NCI-H2081 treated with DMSO at 0.1 percent for 48 hours (cell line): ENCODE measurements at places on chromosomes 4 and X.

DNA sequence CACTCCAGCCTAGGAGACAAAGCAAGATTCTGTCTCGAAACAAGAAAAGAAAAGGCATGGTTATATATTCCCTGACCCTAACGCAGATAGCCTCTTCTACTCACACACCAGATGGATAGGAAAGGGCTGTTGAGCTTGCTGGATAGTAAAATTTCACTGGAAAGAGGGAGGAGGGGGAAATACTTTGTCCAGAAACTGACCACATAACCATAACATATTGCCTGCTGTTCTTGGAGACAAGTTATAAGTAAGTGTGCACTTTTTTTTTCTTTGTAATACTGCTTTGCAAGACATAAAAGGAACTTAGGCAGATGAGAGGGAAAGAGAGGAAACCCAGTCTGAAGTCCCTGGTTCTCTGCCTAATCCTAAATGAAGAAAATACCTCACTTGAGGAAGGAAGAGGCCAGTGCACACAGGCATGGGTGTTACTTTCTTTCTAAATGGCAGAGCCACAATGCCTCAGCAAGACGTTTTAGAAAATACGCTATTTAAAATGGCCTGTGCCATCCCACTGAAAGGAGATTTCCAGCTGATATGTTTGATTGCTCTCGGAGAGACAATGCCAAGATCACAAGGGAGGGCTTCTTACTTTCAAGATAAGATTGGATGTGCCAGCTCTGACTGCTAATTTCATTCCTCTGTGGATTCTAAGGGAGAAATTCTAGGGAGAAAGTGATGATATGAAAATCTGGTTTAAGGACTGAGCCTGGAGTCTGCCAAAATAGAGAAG is 140.6 kb downstream of the DCTD start:
- no peak for DNase-seq

DNA sequence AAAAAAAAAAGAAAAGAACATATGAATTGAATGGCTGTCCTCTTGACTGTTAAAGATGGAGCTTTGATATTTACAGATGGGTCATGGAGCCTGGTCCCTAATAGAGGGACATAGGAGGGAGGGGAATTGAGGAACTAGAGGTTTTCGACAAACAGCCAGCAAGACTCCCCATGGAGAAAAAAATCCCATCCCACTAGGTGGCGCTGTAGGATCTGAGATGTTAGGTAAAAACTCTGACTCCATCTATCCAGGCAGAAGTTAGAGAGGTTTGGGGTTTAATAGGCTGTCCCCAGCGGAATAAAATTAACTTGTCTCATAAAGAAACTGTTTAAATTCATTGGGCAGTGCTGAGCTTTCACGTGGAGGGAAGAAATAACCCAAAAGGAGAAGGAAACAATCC is 45.9 kb downstream of the HMGB2 start:
- no peak for DNase-seq

DNA sequence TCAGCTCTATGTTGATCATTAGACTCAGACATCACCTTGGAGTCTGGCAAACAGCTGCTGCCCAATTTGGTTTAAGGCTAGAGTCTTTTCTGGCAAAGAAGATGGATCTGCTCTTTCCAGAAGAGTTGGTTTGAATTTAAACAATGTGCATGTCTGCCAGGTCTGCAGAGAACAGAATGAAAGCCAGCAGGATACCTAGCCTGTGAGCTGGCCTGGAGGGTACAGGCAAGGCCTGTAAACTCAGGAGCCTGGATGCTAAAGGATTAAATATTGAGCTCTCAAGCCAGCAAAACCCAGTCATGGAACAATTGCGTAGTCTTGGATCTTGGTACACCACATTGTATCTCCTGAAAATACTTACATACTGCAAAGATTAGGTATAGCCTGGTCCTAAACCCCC is 15.6 kb upstream of the PDLIM3 start:
- DNase-seq: no peak

- no peak for DNase-seq
Measured at GRCh38 chr4:71907782-71908181, 123.9 kb upstream of the GC start.

GRCh38 chr4:11072999-11073398 is 355.7 kb downstream of the HS3ST1 start:
- DNase-seq: no peak

DNA sequence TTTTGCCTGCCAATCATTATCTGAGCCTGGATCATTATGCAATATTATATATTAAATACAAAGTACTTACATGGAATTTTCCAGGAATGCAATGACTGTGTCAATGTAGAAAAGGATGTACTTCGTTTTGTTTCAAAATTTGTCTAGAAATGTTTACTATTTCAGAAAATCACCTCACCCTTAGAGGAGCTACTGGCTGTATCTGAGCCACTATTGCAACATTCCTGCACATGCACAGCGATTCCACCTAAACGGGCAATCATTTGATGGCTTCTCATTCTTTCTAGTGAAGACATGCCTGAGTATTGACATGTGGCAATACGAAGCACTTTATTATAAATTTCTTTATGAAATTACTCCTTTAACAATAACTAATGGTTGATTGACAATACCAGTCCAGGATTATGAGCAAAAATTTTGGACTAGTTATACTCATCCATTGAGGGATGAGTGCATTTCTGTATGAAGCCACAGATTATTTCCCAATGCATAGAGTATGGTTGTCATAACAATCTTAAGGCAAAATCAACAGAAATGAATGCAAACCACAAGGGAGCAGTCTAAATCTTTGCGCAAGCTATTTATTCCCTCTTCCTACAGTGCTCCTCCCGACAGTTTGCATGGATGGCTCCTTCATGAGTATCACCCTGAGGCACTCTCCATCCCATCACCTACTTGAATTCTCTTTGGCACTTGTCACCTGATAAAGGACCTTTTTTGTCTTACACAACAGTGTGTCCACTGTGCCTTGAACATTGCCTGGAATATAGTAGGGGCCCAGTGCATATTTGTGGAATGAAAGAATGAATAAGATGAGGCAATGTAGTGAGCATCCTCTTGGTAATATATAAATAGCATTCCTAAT is 35.8 kb upstream of the MMAA start:
- DNase-seq: no peak

DNA sequence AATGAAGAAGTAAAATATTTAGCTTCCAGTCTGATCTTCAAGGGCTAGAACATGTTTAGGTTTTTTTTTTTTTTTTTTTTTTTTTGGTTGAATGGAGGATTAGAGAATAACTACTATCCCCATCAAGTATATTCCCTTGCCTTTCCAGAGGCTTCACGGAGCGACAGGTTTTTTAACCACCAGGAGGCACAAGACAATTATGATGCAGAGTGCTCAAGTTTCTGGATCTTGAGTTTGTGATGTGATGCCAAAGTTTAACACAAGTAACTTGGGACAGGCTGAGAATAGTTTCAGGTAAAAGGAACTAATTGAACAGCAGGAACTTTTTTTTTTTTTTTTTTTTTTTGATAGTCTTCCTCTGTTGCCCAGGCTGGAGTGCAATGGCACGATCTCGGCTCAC is 30.3 kb downstream of the CCNI start:
- no peak for DNase-seq

DNA sequence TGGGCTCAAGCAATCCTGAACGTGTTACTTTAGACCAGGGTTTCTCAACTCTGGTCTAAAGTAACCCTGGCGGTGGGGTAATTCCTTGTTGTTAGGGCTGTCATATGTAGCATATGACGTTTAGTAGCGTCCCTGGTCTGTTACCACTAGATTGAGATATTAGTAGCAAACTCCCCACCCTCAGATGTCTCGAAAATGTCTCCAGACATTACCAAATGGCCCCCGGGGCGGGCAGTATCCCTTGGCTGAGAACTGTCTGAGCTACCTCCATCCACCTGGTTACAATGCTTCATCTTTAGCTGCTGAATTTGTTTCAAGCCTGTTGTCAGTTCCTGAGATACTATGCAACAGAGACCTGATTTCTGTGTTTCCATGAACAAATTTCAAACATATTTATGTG is 56.7 kb downstream of the CLDN34 start:
- no peak for DNase-seq

DNA sequence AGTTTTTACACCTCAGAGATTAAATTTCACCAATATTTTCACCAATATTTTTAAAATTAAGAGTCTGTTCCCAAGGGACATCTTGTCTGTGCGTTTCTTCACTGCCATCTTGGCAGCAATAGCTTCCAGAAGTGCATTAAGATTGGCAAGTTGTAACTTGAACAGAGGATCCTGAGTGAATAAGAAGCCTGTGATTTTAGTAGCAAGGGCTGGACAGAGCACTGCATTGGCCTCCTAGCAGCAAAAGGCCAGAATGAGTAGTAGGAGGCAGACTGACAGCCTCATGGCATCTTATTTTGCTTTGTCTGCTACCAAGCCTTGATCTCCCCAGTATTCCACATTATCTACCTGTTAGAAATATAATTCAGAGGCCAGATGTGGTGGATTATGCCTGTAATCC is 138.4 kb downstream of the CPE start:
- no peak for DNase-seq

- no peak for DNase-seq
Measured at GRCh38 chrX:110180928-110181310, 137.0 kb downstream of the AMMECR1 start.

GRCh38 chrX:150155436-150156035 is 207.6 kb upstream of the MAMLD1 start:
- DNase-seq: no peak

GRCh38 chr4:139028191-139028661 is 12.6 kb downstream of the NOCT start:
- DNase-seq: no peak

- DNase-seq: no peak
Measured at GRCh38 chr4:85792376-85793232, 317.7 kb downstream of the ARHGAP24 start.

GRCh38 chrX:24424948-24425347 is 40.1 kb upstream of the PDK3 start:
- DNase-seq: no peak

DNA sequence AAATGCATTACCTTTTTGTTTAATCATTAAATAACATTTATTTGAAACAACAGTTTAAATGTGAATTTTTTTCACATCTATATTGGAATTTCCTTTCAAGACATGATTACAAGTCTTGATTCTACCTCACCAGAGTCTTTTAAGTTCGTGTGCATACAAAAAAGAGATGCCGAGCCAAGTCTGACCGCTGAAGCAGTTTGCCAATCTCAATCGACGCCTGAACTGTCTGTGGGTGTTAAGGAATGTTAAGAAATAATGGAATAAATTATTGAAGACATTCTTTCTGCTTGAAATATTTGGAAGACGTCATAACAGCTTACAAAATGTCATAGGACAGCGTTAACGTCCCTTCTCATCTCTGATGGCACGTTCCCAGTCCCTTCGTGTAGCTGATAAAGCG is 27.9 kb upstream of the TNIP3 start:
- no peak for DNase-seq

DNA sequence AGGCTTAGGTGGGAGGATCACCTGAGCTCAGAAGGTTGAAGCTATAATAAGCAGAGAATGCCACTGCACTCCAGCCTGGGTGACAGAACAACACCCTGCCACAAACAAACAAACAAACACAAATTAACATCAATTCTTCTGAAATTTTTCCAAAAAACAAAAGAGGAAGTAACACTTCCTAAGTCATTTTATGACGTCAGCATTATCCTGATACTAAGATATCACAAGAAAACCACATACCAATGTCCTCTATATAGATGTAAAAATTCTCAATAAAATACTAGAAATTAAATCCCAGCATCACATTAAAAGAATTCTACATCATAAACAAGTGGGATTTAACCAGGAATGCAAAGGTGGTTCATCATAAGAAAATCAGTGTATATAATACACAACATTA is 64.4 kb upstream of the STK26 start:
- DNase-seq: no peak

DNA sequence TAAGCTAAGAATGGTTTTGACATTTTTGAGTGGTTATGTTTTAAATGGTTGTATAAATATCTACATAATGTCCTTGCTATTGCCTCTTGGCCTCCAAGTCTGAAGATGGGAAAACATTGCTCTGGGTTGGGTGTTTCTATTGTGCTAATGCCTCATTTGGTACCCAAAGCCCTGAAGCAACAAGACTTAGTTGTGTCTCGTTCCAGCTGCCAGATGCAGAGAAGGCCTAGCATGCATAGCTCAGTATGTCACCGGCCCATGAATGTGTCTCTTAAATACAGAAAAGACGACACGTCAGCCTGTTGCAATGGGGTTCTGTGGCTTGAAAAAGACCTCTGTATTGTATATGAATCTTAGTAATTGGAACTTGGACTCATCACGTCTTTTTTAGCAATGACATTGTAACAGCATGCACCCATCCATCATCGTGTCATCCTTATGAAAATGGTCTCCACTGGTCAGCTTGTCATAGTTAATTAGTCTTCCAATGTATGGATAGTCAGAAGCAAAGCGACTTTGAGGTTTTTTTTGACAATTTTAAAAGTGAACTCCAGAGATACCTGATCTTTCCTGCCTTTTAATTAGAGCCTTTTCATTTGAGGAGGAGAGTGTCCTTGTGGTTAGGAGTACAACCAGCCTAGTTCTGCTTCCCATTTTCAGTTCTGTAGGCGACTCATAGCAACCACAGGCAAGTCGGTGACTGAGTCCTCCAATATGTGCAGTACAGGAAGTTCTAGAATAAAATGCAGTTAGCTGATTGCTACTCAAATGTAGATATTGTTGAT is 126.4 kb upstream of the GATB start:
- DNase-seq: no peak

DNA sequence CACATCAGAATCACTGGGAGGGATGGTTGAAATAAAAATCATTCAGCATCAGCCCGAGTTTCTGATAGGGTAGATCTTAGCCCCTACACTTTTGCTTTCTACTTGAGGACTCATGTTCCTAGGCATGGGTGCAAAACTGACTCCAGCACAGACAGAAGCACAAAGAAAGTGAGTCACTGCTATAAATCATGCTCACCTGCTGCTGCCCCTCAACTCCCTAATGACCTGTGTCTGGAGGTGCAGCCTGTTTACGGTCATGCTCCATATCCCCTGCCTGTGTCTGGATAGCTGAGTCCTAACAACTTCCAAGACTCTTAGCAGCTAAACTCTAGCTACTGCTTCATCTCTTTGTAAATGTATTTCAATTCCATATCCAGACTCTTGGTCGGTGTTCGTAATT is 57.8 kb downstream of the ADGRA3 start:
- DNase-seq: no peak

DNA sequence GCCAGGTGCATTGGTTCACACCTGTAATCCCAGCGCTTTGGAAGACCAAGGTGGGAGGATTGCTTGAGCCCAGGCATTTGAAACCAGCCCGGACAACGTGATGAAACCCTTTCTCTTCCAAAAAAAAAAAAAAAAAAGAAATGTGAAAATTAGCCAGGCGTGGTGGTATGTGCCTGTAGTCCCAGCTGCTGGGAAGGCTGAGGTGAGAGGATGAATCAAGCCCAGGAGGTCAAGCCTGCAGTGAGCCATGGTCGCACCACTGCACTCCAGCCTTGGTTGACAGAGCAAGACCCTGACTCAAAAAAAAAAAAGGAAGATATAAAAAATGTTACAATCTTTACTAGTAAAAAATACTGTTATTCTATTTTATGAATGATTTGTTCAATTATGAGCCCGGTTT is 5.9 kb downstream of the FAM199X start:
- no peak for DNase-seq

- DNase-seq: no peak
Measured at GRCh38 chr4:183971929-183972490, 66.9 kb downstream of the STOX2 start.
